ENCODE measurements at places on chromosomes 16 and 17. TPM values are rescaled to one million over a fixed set of nuclear protein-coding genes. Genes with fewer than 3 reads are reported as not detected.

RNF166 gene
- 22.9 TPM for total RNA-seq

OTOA gene
- total RNA-seq = 0.25 TPM

DNA sequence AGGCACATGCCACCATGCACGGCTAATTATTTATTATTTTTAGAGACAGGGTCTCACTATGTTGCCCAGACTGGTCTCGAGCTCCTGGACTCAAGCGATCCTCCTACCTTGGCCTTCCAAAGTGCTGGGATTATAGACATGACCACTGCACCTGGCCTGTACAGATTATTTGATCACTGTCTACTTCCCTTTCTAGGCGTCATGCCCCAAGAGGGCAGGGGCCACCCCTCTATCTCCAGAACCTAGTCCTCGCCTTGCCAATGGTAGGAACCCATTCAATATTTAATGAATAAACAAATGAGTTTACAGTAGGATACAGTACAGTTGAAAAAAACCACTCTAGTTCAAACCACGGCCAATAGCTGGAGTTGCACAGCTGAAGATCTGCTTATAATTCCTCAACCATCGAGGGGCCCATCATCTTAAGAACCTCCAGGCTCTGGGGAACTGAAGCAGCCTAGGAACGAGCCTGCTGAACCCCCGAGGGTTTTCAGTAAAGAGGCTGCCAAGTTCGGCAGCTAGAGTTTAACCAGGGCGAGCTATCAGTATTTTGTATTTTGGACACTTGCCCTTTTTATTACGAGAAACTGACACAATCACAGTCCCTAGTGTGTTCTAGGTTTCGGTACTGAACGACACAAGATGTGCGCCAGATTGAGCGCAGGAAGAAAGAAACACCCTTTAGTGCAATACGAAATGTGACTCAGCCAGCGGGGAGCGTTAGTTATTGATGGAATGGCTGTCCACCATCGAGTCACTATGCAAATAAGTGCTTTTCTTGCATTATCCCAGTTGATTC lies 14.6 kb downstream of the ADCY9 start:
- DNase-seq = no peak

TMEM235 gene
- total RNA-seq = 1.5 TPM

DNA sequence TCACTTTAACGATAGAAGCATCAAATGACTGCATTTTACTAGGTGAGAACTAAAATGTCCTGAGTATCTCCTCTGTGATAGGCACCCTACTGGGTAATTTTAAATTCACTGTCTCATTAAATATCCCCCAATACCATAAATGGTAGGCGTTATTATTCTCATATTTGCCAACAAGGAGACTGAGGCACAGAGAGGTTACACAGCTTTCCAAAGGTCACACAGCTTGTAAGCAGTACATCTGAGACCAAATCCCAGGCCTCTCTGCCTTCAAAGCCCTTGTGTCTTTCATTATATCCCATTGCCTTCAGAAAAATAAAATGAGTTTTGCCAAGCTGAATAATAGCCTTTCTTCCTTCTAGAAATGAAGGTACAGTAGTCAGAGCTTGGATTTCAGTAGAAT lies 502.6 kb downstream of the HAPSTR1 start:
- DNase-seq = no peak

DNA sequence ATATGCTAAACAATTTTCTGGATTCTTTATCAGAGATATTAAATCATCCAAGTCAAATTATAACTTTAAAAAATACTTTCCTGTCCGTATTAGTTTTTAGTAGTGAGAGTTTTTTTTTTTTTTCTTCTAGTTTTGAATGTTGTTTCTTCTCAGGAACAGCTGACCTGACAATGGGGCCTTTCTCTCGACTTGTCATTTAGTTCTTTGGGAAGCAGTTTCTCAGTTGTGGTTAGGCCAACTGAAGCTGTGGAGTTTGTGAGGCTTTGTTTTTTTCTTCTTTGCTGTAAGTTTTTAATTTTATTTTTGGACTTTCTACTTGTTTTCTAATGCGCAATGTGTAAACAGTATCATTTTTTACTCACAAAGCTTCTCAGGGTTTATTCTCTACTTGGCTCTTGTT lies 140.8 kb downstream of the FTO start:
- no peak for DNase-seq

GRCh38 chr16:65740711-65741110 lies 618.8 kb upstream of the CDH11 start:
- no peak for DNase-seq

CMTM4 gene
- total RNA-seq = 60.8 TPM

DNA sequence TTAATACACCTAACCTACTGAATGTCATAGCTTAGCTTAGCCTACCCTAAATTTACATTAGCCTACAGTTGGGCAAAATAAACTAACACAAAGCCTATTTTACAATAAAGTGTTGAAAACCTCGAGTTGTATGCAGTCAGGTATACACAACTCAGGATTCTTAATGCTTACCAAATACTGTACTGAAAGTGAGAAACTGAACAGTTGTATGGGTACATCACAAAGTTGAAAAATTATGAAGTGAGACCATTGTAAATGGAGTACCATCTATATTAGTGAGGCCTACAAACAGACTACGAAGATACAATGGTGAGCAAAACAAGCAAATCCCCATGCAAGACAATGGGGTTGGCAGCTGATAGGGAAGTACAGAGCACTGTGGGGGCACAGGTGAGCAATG lies 79.7 kb downstream of the VAT1L start:
- no peak for DNase-seq

- no peak for DNase-seq
Observed at GRCh38 chr17:58324056-58324408, 4.6 kb downstream of the TSPOAP1 start.

CACNG4 gene
- total RNA-seq = 10.1 TPM

FOXJ1 gene
- total RNA-seq = 2.0 TPM

CCT6B gene
- total RNA-seq = 3.5 TPM

TBX4 gene
- total RNA-seq = 54.2 TPM

GRCh38 chr16:63745456-63745855 lies 1376.4 kb downstream of the CDH11 start:
- DNase-seq = no peak

ZNF48 gene
- total RNA-seq = 24.2 TPM

GRCh38 chr16:7382521-7382920 lies 49.9 kb downstream of the RBFOX1 start:
- DNase-seq = no peak

DNA sequence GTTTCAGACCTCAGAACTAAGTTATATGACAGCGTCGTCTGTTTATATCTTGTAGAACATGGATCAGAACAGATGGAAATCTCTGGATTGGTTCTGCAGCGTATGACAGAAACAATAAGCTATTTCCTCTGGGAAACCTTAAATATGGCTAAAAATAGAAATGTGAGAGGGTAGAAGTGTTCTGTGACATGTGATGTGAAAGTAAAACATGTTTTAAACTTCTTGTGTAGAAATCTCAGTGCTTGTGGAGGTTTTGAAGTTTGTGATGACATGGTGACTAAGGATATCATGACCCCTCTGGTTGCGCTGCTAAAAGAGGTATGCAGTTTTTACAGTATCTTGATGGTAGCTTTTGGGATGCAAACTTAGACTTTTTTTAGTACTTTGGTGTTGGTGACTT lies 2.8 kb downstream of the HEATR3 start:
- DNase-seq = no peak

DNA sequence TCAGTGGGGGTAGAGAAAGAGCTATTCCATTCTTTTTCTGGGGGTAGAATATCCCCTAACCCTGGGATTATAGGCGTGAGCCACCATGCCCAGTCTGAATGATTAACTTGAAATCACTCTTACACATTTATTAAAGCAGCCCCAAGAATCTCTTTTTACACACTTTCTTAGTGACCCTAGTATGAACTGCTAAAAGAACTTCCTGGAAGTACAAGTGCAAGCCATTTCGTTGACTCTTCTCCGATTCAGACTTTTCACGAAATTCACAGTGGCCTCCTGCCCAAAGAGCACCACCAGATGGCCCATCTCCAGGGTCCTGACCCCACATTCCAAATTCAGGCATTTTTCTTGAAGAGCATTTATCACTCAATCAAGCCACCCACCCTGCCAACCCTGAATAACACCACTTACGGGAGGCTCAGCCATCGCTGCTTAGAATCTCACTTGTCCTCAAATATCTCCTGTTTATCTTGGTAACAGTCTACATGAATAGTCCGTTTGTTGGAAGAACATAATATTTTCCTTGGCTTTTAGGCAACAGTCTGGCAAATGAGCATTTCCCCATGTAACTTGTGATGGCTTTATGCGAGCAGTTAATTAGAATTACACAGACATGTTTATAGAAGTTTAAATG lies 28.0 kb downstream of the ZNF423 start:
- DNase-seq = no peak

MAF gene
- total RNA-seq = 12.9 TPM

GRCh38 chr17:82330322-82331239 lies 3.0 kb downstream of the SECTM1 start:
- DNase-seq = peak; percentile 74

- DNase-seq = no peak
Observed at GRCh38 chr17:27518048-27518447, 61.8 kb downstream of the KSR1 start.

PHF12 gene
- 60.3 TPM for total RNA-seq

GRCh38 chr17:76528156-76528527 lies 9.4 kb downstream of the CYGB start:
- no peak for DNase-seq

DNA sequence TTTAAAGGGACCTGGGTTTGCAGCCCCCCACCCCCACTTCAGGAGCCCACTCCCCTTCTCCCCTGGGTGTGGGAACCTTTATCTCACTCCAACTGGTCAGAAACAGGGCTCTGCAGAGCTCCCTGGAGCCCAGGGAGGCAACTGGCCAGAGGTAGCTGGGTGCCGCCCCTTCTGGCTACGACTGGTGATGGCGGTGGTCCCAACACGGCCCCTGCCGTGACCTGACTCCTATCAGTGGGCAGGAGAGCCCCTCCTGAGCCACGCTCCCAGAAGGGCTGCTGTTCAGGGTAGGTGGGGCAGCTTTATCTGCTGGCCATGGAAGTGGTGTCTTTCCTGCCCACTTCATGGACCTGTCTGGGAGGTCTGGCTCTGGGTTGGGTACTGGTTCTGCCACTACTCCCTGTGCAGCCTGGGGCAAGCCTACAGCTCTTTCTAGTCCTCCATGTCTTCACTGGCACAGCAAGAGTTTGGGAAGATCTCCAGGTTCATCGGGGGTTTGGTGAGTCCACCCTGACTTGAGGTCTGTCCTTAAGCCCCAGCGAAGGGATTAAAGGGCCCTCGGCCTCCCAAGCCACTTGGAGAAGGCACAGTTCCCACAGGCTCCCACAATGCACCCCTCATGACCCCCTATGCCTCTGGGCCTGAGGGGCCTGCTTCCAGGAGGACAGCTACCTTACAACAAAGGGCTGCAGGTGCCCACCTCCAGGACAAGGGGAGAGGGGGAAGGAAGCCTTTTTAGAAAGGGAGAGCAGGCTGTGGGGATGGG lies 5.5 kb upstream of the SREBF1 start:
- no peak for DNase-seq

SLC35G6 gene
- not detected for total RNA-seq

PDILT gene
- not detected for total RNA-seq

DNA sequence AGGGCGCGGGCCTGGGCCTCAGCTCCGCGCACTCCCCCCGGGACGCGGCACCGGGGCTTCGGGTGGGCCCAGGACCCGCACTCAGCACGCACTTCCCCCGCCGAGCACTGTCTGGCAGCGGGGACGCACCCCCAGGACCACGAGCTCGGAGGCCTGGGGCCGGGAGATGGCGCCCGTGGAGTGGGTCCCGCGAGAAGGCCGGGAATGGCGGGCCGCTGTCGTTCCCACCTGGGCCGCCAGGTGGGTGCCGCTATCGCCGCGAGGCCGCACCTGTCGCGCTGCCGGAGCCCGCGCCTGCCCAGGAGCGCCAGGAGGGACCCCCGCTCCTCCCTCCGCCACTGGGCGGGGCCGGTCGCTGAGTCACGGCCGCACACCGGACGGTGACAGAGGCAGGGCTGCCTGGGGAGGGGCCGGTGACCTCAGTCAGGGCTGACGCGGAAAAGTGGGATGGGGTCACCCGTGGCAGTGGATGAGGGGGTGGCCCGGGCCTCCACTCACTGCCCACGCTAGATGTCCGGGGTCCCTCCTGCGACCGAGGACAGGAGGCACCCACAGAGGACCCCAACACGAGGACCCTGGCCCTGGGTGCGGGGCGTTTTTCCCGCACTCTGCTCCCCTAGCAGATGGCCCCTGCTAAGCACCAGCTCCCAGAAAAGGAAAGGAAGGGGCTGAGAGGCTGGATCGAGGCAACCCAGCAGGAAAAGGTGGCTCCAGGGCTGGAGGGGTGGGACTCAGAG lies 6.9 kb upstream of the ACTG1 start:
- peak; percentile 70 for DNase-seq

- no peak for DNase-seq
Observed at GRCh38 chr17:10052106-10052813, 146.1 kb downstream of the GAS7 start.

DNA sequence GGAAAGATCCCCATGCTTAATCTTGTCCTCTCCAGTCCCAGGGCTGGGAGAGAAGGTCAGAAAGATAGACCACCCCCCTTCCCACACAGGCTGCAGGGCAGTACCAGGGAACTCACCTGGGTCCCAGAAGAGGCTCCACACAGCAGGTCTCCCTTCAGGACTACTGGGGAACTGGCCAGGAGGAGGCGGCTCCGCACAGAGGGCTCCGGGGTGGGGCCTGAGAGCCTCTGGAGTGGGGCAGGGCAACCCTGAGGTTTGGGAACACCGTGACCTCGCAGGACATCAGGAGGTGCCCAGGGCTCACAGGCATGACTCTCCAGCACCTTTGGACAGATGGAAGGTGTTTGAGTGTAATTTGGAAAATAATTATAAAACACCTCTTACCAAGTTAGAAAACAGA lies 11.0 kb downstream of the ABCA3 start:
- no peak for DNase-seq

DNA sequence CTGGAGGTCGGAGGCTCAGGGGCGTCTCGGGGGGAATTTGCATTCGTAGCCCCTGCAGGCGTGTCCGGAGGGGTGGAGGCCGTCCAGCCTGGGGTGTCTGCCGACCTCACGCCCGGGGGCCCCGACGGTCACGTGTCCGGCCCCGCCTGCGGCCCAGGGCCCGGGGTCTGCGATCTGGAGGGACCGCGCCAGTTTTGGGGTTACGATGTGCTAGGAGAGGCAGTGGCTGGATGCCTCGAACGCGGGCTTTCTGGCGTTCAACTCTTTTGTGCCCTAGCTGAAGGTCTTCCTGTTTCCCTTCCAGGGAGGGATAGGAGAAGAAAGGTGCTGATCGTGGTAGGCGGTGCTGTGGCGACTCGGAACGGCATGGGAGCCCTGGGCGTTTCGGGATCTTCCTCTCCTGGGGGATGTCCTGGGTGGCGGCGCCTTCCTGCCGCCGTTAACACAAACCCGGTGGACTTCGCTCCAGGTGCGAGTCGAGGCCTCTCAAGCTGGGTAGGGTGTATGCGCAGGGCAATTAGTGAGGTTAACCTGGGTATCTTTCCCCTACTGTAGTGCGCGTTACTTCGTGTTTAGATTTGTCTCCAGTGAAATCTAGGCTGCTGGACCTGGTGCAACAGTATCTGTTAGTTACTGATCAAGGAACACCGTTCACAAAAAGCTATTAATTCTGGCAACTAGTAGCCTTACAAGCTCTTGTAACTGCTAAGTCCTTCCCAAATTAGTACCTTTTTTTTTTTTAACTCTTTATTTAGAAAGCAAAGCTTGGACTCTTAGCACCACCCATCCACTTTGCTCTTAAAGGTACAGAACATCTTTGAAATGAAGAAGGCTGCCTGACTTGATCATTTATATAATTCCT lies 1.3 kb downstream of the AKAP1 start:
- DNase-seq = no peak

Data from mesothelial cell of epicardium (in vitro differentiated cells).